ENCODE measurements at places on chromosomes 16 and 17.
A peak's percentile ranks its signal among the peaks of the same experiment; 100 is the strongest.

DNA sequence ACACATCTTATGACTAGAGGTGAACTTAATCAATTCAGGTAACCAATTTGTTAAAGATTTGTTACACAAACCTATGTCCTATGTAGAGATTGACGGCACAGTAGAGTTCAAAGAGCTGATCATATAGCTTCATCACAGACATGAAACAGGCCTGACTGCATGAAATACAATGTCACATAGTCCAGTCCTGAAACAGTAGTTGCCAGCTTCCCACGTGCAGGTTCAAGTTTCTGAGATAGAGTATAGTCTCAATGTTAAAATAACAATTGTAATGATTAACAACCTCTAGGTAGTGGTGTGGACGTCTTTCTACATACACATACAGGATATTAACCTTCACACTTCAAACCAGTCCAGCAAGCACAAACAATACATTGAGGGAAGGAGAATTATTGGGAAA lies 640.7 kb upstream of the SOX9 start:
- DNase-seq: no peak

GRCh38 chr17:33090806-33091205 lies 99.2 kb downstream of the SPACA3 start:
- DNase-seq: no peak

- DNase-seq: no peak
Observed at GRCh38 chr17:72136692-72137091, 15.9 kb downstream of the SOX9 start.

DNA sequence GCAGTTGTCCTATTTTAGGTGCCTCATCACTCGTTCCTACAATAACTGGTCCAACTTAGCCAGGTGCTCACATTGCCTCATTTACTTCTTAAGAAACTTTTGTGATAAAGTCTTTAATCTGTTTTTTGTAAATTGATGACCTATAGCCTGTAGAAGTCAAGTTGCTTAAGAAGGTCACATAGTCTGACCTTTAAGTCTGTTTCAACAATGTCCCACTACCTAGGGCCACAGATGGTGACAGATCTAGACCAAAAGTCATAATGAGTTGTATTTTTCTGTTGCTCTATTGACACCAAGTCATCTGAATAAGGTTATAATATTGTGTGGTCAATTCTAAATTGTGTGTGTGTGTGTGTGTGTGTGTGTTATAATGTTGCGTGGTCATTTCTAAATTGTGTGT lies 45.1 kb downstream of the ABCA9 start:
- no peak for DNase-seq

DNA sequence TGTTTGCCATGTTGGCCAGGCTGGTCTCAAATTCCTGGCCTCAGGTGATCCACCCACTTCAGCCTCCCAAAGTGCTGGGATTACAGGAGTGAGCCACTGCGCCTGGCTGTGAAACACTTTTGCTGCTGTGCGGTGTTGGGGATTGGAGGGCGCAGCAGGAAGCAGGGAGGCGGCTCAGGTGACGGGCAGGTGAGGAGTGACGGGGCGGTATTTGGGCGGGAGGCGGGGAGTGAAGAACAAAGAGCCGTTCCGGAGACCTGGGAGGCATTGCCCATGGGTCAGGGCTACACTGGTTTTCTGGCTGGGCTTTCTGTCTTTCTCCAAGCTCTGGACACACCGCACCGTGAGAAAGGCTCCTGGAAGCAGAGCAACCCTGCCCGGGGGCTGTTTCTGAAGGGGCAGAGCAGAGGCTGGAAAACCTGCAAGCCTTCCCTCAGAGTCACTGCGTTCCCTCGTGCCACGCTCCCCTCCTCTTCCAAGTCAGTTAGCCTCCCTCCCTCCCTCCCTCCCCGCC lies 22.1 kb downstream of the CRISPLD2 start:
- DNase-seq: no peak

DNA sequence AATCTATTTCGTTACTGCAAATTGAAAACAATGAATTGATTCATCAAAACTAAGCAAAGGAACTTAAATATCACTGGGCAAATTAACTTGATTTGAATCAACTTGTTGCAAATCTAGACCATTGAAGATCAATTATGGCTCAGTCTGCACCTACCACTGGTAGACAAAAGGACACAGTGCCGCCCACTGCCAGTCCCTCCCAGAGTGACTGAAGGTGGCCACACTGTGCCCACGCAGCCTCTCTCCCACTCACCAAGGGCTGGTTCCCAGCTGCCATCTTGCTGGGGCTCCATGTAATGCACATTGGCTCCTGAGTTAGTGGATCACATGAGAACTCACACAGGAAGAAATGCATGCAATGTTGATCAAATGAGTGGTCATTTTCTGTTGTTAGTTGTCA lies 78.1 kb downstream of the PLXDC1 start:
- no peak for DNase-seq

DNA sequence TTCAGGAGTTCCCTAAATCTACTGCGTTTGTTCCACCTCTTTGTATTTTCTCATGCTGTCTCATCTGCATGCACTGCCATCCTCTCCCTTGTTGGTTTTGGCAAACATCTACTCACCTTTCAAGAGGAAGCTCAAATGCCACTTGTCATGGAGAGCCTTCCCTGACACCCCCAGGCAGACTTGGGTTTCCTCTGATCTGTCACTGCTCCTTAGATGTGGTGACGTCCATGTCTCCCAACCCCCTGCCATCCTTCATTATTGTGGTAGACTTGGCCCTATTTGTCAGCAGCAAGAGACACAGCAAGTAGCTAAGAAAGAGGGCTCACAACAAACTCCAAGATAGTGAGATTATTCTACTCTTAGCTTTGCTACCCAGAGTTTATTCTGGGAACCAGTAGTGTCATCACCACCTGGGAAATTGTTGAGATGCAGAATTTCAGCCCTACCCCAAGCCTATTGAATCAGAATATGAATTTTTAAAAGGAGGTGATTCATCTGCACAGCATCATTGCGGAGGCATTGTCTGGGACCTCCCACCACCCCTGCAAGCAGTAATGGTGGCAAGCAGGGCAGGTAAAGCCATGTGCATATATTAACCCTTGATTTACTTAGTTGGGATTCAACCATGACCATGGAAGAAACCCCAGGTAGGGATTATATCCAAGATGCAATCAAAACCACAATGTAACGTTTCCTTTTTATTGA lies 248.9 kb downstream of the SHISA9 start:
- no peak for DNase-seq

GRCh38 chr17:7043182-7043496 lies 753 bp downstream of the SLC16A11 start:
- DNase-seq: no peak

DNA sequence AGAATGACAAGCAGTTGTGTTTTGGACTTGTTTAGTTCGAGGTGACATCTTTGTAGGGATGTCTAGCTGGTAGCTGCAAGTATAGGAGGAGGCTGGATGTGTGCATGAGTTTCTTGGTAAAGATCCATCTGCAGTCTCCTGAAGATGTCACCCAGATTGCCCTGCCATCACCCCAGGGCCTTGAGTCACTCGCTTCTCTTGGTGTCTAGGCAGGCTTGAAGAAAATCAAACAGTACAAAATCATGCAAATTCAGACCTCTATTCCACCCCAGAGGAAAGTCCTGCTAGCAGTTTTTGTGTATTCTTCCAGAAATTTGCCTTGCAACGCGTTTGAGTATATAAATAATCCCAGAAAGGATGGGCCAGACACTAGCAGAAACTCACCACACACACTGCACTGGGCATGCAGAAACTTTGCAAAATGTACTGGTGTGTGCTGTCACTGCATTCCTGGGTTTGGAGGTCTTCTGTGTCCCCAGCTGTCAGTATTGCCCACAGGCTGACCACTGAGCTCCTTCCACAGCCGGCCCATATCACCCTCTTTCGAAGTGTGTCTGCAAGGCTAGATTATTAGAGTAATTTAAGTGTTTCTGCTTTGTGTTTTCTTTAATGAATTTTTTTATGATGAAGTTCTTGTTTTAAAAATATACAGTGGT lies 51.5 kb downstream of the TENT4B start:
- DNase-seq: no peak

DNA sequence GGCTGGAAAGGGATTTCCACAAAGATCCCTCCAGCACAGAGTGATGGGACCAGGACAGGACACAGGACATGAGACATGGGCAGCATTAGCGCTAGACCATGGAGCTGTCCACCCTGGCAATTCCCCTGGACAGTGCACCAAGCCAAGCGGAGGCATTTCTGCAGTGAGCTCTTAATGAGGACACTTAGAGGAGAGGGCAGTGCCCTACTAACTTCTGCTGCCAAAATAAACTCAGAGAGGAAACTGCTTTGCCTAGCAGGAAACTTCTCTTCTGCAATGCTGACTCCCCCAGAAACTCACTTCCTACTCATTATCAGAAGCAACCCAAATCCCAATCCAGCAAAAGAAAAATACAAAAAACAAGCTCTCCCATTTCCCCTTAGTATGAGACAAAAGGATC lies 119.2 kb downstream of the HS3ST2 start:
- peak; percentile 11 for DNase-seq

GRCh38 chr17:37827905-37828650 lies 83.2 kb upstream of the HNF1B start:
- DNase-seq: no peak

Data from globus pallidus (tissue), 1 donor.